ENCODE measurements at places on chromosomes 12 and 14.

- DNase-seq, result no peak
These were observed 14.3 kb downstream of the DIO3 start for GRCh38 chr14:101575581-101575980.

GRCh38 chr14:85471744-85472143 lies 58.2 kb upstream of the FLRT2 start:
- DNase-seq, result no peak

GRCh38 chr12:91636721-91637120 lies 454.1 kb upstream of the DCN start:
- no peak for DNase-seq

- DNase-seq, result no peak
These were observed 170.3 kb upstream of the LMNTD1 start for GRCh38 chr12:25723336-25723735.

DNA sequence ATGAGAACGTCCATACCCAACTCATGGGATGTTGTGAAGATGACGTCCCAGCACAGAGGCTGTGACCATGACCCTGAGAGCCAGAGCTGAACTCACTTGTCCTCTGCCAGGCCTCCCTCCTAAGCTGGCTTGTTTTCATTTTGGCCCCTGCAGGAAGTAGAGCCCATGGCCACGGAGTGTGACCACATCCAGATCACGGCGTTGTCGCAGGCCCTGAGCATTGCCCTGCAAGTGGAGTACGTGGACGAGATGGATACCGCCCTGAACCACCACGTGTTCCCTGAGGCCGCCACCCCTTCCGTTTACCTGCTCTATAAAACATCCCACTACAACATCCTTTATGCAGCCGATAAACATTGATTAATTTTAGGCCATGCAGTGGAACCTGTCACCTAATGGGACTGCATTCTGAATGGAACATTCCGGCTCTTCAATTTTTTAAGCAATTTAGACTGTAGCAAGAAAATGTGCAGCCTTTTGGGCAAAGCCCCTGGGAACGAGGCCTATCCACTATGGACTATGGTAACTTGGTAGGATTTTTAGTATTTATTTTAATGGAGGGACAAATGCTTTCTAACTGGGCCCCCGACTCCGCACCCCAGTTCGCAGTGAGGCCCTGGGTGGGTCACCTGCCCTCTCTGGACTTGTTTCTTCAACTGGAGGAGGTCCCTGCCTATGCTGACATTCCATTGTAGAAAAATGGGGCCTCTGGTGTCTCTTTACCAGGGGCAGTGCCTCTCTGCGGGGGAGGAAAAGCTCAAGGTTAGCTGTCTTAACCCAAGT lies 19.6 kb downstream of the OTUB2 start:
- no peak for DNase-seq

GRCh38 chr12:24014240-24014639 lies 64.8 kb upstream of the SOX5 start:
- no peak for DNase-seq

DNA sequence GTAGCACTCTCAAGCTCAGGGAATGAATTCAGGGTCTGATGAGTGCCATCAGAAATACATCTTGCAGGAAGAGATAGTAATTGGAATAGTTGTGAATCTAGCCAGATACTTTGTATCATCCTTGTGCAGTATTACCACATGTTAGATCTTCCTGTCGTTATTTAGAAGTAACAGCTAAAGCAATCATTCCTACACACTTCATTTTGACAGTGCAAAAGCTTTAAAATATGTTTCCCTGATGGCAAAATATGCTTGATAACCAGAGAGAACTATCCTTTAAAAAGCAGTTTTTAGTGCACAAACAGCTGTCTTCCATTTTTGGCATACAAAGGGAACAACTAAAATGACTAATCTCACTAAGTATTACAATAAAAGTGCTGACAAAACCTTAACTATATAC lies 149.5 kb upstream of the SLC38A2 start:
- DNase-seq, result no peak

DNA sequence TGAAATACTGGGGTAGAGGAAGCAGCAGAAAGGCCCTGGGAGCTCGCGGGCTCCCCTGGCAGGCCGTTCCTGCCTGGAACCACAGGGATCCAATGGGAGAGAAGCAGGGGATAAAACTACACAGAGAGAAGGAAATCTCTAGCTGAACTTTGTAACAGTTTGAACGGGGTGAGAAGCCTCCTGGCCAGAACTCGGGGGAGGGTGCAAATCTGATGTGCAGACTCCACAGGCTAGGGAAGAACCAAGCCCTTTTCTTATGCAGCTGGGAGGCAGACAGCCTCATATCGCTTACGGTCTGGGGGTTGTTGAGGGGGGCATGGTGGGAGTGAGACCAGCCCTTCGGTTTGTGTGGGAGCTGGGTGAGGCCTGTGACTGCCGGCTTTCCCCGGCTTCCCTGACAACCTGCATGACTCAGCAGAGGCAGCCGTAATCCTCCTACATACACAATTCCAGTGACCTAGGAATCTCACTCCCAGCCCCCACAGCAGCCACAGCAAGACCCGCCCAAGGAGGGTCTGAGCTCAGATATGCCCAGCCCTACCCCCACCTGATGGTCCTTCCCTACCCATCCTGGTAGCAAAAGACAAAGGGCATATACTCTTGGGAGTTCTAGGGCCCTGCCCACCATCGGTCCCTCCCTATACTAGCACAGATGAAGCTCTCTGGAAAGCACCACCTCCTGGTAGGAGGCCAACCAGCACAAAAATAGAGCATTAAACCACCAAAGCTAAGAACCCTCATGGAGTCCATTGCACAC lies 143.0 kb downstream of the TMTC1 start:
- no peak for DNase-seq

DNA sequence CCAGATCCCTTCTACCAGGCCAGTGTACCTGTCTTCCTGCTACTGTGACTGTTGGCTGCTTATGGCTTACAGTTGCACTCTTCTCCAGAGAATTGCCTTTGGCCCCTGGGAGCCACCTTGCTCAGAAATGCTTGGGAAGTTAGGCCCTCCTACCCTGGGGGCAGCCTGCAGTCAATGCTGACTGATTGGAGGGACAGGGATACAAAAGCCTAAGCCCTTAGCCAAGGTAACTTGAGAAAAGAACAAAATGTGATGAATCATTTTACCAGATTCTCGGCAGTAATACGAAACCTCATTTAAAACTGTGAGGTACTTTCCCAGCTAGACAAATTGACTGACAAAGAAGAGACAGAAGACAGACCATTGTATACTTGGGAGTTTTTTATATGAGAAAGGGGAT lies 47.3 kb downstream of the PTCSC3 start:
- DNase-seq, result no peak

- DNase-seq, result no peak
These were observed 91.1 kb downstream of the IRF2BPL start for GRCh38 chr14:76937181-76938091.

DNA sequence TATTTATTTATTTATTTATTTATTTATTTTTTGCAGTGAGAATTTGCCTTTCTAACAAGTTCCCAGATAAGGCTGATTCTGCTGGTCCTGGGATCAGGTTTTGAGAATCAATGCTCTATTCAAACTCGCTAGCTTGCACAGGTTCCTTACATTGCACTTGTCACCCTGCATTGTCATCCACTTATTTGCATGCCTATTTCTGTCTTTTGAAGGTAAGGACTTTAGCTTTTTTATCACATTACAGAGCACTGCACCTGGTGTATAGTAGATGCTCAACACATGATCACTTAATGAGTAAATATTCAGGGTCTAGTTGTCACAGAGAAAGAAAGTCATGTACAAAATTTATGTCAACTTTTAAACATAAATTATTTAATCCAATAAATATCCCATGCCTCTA lies 219.7 kb upstream of the BTG1 start:
- DNase-seq, result no peak

GRCh38 chr14:34507459-34507858 lies 32.0 kb downstream of the EAPP start:
- no peak for DNase-seq

- no peak for DNase-seq
These were observed 5.2 kb upstream of the MAP3K9 start for GRCh38 chr14:70814466-70814865.

DNA sequence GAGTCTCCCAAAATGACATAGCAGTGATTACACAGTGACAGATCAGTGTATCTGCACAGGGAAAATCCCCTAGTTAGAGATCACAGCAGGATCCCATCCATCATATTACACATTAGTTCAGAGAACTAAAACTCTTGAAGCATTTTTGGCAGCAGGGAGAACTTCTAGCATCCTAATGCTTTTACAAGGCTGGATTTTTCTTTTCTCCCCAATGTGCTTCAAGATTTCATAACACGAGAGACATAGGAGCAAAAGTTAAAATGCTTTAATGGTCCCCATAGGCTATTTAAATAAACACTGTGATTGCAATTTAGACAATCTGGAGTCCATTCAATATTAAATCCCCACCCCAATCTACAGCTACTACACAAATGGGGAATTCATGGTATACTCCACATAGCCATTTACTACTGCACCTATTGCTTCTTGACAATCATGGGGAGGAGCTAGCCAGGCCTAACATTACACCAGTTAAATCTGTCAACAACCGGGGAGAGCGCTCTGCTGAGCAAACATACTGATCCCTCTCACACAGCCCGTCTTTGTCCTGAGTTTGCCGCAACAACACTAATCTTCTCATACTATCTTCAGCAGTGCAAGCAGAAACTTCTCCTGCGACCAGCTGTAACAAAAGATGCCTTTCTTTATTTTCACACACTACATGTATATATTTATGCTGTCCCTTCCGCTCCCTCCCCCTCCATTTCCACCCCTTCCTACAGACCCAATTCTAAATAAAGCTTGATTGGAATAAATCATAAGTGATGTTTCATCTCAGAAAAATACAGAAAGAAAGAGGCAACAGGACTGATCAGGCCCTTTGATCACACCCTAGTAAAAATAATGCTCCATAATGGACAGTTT lies 120.3 kb upstream of the SOX5 start:
- no peak for DNase-seq

GRCh38 chr12:124030008-124030407 lies 57.0 kb downstream of the ZNF664 start:
- DNase-seq, result no peak

GRCh38 chr14:103518422-103519042 lies 4.1 kb downstream of the CKB start:
- peak; percentile 50 for DNase-seq

GRCh38 chr12:43349863-43350262 lies 202.1 kb downstream of the ADAMTS20 start:
- DNase-seq, result no peak
